SW 1271 (cell line): ENCODE measurements at places on chromosomes 7 and 10.
A peak's percentile ranks its signal among the peaks of the same experiment; 100 is the strongest.

GRCh38 chr10:76641215-76641614 is 996.4 kb downstream of the KCNMA1 start:
- DNase-seq, result no peak

DNA sequence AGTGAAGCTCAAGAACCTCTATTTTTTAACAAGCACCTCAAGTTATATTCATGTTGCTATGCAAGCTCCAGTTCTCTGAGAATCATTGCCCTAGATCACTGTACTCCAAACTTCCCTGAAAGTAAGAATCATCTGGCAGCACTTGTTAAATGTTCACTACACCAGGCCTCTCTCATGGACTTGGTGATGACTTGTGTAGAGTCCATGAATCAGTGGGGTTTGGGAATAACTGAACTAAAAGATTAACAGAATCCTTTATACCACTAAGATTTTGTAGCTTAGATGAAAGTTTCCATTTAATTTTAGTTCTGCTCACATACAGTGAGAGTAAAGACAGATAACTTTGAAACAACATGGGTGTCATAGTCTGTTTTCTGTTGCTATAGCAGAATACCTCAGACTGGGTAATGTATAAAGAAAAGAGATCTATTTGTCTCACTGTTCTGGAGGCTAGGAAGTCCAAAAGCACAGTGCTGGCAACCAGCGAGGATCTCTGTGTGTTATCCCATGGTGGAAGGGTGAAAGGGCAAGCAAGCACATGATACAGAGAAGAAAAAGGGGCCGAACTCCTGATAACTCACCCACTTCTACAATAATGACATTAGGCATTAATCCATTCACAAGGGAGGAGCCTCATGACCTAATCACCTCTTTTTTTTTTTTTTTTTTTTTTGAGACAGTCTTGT is 27.9 kb upstream of the AOAH start:
- no peak for DNase-seq

DNA sequence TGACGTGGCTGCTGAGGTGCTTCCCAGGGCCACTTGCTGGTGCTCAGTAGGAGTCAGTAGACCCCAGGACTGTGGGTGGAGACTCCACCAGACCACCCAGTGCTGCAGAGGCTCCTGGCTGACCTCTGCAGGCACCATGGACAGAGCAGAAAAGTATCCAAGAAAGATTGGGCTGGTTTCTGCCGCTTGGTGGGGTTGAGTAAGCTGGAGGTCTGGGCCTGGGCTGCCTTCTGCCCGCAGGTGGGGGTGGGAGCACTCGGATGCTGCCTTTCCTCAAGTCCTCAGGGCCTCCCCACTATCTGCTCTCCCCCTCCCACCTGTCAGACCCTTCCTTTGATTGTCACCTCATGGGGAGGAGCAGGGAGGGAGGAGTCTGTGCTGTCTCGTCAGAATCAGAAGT is 91.6 kb downstream of the WDR37 start:
- DNase-seq, result no peak

GRCh38 chr10:59557642-59558041 is 152.0 kb downstream of the SLC16A9 start:
- DNase-seq, result no peak

DNA sequence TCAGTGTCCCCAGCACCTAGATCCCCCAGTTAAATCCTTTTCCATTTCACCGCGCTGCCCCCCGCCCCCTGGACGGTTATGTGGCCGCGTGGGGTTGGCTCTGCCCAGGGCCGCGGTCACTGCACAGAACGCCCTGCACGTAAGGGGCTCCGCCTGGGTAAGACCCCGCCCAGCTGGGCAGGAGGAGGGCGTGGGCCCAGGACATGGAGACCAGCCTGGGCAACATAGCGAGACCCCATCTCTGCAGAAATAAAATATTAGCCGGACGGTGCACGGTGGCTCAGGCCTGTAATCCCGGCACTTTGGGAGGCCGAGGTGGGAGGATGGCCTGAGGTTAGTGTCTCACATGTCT is 650 bp upstream of the ZFAND2A start:
- peak; percentile 64 for DNase-seq

- no peak for DNase-seq
Observed at GRCh38 chr10:30963992-30964930, 67.4 kb downstream of the ZNF438 start.

- DNase-seq, result no peak
Observed at GRCh38 chr10:100948916-100949315, 20.4 kb upstream of the SEMA4G start.

GRCh38 chr10:500876-501275 is 188.6 kb downstream of the DIP2C start:
- no peak for DNase-seq

DNA sequence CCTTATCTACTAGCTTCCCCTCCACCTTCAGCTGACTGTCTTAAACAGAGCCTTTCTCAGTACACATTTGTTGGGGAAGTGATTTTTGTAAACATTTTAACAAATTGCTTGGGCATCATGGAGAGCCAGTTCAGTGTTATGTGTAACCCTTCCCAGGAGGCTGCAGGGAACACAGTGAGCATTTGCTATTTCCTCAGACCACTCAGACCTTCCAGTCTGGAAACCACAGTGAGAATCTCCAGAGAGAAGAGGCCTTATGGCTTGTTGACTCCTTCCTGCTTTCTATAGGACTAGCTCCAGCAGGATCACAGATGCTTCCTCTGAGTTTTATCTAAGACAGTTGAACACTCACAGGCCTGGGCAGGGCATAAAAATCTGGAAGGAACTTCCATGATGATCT is 409.8 kb upstream of the NPVF start:
- DNase-seq, result no peak

GRCh38 chr7:651032-651728 is 75.3 kb upstream of the DNAAF5 start:
- no peak for DNase-seq

GRCh38 chr10:34178756-34179155 is 636.3 kb downstream of the PARD3 start:
- no peak for DNase-seq

DNA sequence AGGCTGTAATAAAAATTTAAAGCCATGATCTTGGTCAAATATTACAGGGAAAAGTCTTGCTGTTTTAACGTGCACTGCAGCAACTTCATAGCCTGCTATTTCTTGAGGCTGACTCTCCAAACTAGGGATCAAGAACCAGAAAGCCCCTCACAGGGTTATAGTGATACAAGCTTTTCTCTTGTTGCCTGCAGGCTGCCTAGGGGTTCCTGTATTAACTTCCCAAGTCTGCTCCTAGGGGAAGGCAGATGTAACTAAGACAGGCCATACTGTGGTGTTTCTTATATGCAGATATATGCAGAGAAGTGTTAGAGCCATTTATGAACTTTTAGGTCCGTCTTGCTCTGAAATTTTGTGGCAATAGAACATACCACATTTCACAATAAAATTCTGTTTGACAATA is 175.7 kb downstream of the FOXP2 start:
- no peak for DNase-seq

GRCh38 chr7:17690030-17690429 is 250.3 kb downstream of the SNX13 start:
- DNase-seq, result no peak

GRCh38 chr7:150378115-150378852 is 846 bp upstream of the ZNF775 start:
- no peak for DNase-seq

- DNase-seq, result no peak
Observed at GRCh38 chr7:43021431-43021830, 89.3 kb downstream of the MRPL32 start.

- no peak for DNase-seq
Observed at GRCh38 chr10:27624941-27625340, 120.7 kb downstream of the MKX start.

GRCh38 chr10:110479710-110480109 is 18.0 kb upstream of the DUSP5 start:
- no peak for DNase-seq

DNA sequence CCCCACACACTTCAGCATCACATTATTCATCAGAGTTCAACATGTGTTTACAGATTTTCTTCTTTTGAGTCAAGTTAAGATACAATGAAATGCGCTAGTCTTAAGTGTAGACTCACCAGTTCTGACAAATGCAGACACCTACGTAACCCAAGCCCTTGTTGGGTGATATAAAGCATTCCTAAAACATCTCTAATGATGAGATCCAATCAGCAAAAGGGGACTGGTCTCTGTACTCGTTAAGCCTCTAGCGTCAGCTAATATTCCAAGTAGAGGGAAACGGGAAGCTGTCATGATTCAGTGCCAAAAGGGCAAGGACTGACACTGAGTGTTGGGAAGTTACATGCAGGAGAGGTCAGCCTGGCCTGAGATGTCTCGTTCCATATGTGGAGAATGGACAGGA is 38.7 kb upstream of the TRIL start:
- no peak for DNase-seq

- no peak for DNase-seq
Observed at GRCh38 chr10:102286216-102286615, 40.9 kb downstream of the GBF1 start.

- no peak for DNase-seq
Observed at GRCh38 chr10:77583527-77583926, 54.1 kb downstream of the KCNMA1 start.

- DNase-seq, result no peak
Observed at GRCh38 chr7:78472519-78472918, 673.9 kb downstream of the PHTF2 start.

GRCh38 chr7:50209461-50210135 is 94.9 kb upstream of the IKZF1 start:
- no peak for DNase-seq

DNA sequence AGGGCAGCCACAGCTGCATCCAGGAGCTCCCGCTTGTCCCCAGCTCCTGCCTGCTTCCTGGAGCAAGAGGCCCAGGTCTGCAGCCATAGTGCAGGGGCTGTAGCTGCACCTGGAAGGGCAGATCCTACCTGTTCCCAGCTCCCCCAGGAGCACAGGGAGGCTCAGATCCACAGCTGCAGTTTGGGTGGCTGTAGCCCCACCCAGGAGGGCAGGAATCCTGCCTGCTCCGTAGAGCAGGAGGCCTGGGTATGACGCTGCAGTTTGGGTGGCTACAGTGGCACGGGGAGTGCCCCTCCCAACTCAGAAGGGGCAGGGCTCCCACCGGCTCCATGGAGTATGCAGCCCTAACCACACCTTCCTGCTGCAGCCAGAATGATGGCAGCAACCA is 26.7 kb upstream of the CDCA7L start:
- no peak for DNase-seq

DNA sequence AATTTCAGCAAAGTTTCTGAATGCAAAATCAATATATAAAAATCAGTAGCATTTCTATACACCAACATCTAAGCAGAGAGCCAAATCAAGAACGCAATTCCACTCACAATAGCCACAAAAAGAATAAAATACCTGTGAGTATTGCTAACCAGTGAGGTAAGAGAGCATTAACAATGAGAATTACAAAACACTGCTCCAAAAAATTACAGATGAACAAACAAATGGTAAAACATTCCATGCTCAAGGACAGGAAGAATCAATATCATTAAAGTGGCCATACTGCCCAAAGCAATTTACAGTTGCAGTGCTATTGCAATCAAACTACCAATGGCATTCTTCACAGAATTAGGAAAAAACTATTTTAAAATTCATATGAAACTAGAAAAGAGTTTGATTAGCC is 61.5 kb downstream of the HECTD2 start:
- no peak for DNase-seq

DNA sequence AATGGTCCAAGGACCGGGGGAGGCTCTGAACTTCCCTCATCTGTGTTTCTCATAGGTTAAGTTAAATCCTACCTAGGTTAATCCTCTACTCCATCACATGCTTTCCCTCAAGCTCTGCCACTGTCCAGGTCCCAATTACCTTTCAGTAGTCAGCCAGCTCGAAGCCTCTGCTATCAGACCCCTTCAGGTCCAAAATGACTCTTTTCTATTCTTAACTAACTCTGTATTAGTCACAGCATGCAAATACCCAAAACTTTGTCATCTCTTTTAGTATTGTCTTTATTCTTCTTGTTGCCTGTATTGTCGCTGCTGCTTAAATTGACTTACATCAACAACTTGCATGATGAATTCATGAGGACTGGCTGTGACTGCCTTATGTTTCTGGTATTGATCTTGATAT is 15.3 kb downstream of the PPP1R17 start:
- DNase-seq, result no peak

GRCh38 chr10:62779487-62780248 is 24.9 kb upstream of the ADO start:
- DNase-seq, result no peak

DNA sequence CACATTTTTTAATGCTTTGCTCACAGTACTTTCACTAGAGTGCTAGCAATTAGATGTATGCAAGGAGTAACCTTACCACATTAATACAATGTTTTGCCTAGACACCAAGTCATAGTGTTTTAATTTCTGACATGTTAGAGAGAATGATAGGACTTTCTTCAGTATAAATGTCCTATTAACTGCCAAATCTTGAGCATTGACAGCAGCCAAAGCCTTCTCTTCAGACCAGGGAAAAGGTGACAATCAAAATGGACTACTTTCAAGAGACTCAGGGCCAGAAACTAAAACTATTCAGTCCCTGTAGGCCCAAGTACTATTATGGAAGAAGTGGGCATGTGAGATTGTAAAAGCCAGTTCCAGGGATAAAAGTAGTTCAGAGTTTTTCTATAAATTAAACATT is 201.4 kb upstream of the PCDH15 start:
- DNase-seq, result no peak

DNA sequence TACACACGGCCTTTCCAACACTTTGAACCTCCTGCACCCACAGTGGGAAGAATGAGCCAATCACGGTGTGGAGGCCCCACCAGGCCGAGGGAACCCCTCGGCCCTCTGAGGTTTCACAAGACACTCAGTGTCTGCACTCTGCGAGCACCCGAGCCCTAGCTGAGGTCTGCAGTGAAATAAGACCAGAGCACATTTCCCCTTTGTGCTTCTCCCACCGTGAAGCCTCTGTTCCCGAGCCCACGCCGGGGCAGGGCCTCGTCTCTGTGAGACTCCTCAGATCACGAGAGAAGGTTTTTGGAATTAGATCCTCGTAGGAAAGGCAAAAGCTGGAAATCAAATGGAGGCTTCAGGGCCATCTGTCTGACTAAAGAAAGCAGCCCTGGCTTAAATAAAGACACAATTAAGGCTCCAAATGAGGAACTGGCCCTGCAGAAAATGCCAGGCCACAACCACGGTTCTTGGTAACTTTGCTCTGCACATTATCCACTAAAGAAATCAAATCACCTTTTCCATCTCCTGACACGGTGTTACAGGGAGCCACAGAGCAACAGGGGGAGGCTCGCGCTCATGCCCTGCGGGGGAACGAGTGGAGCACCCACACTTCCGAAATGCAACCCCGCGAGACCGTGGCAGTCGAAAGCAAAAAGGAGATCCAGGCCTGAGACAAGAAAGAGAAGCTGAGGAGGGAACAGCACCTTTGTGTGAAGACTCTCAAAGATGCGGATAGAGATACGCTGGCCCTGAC is 43.7 kb downstream of the FAM53B start:
- DNase-seq, result no peak

- no peak for DNase-seq
Observed at GRCh38 chr7:27188386-27189294, 3.6 kb upstream of the HOXA11 start.

DNA sequence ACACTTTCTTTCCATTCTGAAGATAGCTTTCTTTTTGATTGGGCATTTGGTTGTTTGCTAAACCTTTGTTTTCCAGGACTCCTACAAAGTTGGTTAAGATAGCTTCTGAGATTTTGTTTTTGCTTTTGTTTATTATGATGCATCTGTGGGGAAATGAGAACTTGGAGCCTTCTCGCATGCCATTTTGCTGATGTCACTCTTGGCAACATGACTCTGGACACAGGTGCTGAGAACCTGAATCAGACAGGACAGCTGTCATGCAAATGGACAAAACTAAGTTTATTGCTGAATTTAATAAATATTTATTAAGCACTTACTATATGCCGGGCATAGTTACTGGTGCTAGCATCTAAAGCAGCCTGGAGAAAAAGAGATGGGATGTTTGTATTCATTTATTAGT is 274.1 kb downstream of the ZEB1 start:
- DNase-seq, result no peak
